ENCODE measurements at places on chromosomes 6 and 20. TPM values are rescaled to one million over a fixed set of nuclear protein-coding genes. Genes with fewer than 3 reads are reported as not detected.

Gene DACT2
- total RNA-seq: not detected

Gene MEI4
- not detected for total RNA-seq

Gene AKAP12
- 309 TPM for total RNA-seq

Gene CCN6
- total RNA-seq: not detected

GRCh38 chr6:37695273-37695672 is 2.4 kb downstream of the MDGA1 start:
- no peak for DNase-seq
